ENCODE measurements at places on chromosomes 7 and 10. TPM values are rescaled to one million over a fixed set of nuclear protein-coding genes. Genes with fewer than 3 reads are reported as not detected.

TRIL gene
- 1.2 TPM for total RNA-seq

FOXL3 gene
- not detected for total RNA-seq

FEZF1 gene
- not detected for total RNA-seq

CXCL12 gene
- total RNA-seq = 19.4 TPM

UCN3 gene
- not detected for total RNA-seq

CPA2 gene
- total RNA-seq = not detected

UCMA gene
- not detected for total RNA-seq

MLXIPL gene
- total RNA-seq = 8.7 TPM

CASP7 gene
- 23.9 TPM for total RNA-seq

DNA sequence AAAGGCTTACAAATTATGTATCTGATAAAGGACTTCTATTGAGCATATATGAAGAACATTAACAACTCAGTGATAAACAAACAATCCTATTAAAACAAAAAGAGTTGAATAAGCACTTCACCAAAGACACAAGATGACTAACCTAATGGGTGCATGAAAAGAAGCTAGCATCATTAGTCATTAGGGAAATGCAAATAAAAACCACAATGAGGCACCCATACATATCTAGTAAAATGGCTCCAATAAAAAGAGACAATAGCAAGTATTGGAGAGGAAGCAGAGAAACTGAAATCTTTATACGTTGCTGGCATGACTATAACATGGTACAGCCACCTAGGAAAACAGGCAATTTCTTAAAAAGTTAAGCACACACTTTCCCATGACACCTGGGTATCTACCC, 77.6 kb upstream of the ZMIZ1 start:
- DNase-seq = no peak

GRCh38 chr7:30214651-30215137, 69.7 kb upstream of the ZNRF2 start:
- DNase-seq = no peak

GRCh38 chr10:51619365-51619764, 80.0 kb downstream of the CSTF2T start:
- DNase-seq = no peak

DNA sequence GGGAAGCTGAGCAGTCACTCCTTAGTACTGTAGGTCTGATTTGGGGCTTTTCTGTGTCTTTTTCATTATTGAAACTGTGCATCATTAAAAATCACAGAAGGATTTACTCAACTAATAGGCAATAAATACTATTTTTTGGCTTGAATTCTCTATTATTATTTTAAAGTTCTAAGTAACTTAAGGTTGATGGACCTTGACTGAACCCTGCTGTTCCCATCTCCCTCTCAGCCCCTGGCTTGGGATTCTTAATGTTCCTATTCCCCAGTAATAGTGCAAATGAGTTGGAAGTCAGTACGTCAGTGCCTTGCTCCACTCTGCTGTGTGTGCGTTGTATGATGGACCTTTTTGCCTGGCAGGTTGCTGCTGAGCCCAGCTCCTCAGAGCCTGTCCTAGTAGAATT, 166.3 kb downstream of the SND1 start:
- no peak for DNase-seq

- no peak for DNase-seq
Observed at GRCh38 chr10:35768731-35769130, 126.6 kb upstream of the FZD8 start.

GRCh38 chr7:15628876-15629275, 57.6 kb downstream of the MEOX2 start:
- DNase-seq = no peak

DNA sequence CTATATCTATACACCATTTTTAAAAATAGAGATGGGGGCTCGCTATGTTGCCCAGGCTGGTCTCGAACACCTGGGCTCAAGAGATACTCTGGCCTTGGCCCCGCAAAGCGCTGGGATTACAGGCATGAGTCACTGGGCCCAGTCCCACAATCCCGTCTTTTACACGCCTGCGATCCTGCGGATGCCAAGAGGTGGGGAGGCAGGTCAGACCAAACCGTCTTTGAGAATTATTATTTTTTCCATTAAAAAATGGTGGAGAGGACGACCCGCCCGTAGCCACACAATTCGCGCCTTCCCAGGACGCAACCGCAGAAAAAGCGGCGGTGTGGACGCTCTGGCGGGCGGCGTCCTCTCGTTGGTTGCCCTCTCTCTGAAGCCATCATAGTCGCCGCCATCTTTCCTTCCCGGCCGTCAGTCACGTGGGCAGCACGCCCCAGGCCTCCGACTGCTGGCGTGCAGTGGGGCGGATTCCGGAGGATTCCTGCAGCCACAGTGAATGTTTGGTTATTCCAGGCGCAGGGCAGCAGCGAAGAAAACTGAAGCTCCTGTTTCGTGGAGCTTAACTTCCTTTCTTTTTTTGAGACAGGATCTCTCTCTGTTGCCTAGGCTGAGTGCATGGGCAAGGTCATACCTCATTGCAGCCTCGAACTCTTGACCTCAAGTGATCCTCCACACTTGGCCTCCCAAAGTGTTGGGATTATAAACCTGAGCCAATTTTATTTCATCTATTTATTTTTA, 9.9 kb upstream of the EPHB4 start:
- DNase-seq = peak; percentile 66

DNA sequence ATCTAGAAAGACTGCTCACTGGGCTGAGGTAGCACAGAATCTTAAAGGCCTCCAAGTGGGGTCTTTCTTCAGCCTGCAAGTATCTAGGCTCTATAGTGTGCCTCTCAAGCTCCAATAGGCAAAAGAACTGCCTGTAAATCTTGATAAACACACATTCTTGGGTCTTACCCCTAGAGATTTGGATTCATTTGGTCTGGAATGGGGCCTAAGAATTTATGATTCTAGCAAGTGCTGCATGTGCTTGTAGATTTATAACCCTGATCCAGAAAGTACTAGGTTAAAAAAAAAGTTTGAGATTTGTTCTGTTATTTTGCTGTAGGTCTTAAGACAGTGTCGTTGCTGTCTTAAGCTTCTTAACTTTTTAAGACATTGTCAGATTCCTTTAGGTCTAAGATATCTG, 74.1 kb downstream of the RALA start:
- no peak for DNase-seq

DNA sequence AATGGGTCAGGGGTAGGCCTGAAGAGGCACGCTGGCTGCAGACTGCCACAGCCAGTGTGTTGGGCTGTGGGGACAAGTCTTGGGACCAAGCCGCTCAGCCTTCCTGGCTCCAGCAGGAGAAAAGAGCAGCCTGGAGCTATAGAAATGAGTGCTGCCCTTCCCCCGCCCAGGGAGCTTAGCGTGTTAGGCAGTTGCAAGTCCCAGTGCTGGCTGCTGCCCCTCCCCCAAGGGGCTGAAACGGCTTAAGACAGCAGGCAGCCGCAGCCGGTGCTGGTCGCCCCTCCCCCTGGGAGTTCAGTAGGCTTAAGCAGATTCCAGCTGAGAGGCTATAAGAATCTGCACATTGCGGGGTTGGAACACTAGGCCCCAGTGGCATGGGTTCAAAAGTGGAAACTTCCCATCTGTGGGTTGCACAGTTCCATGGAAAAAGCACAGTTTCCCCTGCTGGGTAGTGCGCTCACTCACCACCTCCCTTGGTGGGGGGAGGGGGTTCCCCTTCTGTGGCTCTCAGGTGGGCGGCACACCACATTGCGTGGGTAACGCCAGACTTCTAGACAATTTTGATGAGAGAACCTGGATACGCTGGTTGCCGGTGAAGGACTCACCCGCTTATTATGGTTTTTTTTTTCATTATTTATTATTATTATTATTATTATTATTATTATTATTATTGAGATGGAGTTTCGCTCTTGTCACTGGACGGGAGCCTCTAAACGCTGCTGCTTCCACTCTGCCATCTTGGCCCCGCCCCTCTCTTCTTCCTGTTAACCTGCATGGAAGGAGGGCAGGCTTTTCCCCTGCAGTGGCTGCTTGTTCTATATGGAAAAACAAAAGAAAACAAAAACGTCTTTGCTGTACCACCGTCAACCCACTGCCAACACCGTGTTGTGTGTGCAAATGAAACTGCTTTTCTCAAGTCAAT, 151.1 kb downstream of the CXCL12 start:
- DNase-seq = no peak

DNA sequence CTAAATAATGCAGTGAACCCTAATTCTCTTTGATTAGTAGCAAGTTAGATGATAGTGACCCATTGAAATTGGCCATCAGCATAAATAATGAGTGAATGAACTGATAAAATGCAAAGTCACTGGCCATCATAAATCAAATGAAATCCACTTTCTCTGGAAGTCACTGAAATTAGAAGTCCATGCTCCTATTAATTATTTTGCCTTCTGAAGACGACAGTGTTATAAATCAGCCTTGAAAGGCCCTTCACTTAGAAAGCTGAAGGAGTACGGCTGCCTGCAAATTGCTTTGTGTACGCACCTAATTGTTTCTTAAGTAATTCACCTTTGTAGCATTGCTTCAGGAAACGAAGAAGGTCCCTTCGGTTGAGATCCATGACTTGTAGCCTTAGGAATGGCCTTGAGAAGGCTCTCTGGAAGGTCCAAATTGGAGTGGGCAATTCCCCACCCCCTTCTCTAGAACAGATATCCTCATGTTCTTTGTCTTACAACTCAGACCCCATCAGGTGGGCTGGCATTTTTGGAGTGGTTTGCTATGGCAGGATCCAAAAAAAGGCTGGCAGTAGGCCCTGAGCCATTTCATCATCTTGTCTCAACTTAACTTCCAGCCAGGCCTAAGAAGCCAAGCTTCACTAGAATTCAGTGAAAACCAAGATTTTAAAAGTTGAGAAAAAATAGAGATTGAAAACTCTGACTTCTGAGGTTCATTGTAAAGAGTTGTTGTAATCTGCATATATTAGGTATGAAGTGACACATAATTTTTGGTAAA, 420.3 kb downstream of the LRMDA start:
- no peak for DNase-seq

DNA sequence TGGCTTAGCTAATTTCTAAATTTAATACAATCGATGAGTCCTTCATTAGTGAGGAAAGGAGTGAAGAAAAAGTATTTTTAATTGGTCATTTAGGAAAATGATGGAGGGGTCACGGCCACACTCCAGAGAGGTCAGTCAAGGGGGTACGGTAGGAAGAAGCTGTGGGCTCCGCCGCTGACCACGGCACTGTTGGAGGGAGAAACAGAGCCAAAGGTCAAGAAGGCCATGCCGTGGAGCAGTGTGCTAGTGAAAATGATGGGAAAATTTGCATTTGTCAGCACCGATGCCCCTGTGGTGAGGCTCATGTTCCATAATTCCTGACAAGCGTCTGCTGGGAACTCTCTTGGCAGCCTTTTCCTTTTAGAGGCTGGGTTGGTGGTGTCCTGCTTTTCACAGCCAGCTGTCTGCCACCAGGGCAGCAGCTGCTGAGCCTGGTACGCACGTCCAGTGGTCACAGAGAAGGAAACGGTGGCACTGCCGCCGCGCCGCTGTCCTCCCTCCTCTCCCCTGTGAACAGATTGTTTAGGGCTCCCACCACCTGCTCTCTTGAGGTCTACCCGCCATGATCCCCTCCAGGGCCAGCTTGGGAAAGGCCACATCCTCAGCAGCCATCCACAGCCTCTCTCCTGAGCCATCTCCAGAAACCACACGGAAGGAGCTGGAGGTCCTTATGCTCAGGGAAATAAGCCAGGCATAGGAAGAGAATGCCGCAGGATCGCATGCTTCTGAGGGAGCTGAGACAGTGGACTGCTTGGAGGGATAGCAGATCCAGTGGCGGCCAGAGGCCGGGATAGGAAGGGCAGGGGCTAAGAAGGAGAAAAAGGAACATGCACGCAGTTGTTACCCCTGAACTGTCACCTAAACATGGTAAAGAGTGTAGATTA, 263.7 kb upstream of the PPP2R2D start:
- DNase-seq = no peak

DNA sequence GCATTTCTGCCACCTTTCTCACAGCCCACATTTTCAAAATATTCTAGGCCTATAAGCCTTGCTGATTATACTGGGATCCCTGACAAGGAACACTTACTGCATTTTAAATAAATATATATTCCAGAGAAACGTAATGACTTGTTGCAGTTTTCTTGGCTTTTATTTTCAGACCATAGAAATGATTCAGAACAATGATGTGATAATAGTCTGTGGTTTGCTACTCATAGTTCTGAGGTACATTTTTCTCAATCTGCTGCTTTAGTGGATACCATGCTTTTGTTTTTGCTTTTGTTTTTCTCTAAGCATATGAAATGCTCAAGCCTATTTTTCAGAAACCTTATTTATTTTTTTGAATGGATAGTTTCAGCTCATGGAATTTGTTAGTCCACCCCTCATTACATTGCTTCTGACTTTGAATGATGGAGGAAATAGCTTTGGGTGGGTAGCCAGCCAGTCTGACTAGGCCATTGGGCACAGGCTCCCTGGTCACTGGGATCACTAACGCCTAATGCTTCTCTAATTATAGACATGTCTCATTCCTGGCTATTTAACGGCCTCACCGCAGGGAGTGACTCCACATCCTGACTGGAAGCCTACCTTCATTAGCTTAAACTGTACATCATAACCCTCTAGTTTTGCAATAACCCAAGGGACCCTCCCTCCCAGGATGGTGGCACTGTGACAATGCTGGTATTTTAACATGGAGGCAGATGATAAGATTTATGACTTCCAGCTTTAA, 66.1 kb downstream of the MBL2 start:
- no peak for DNase-seq
